ENCODE measurements at places on chromosomes 6 and 20.

GRCh38 chr20:40915756-40916155 is 112.9 kb upstream of the TOP1 start:
- H3K4me1 ChIP-seq = no peaks in the 10 kb centered on the region
- H3K27ac ChIP-seq = no peak overlapping the region
- H3K27me3 ChIP-seq = peaks cover 6% of the 10 kb centered on the region
- H3K36me3 ChIP-seq = no peaks in the 10 kb centered on the region

- no peak overlapping the region for H3K27ac ChIP-seq
- DNase-seq = no peak
- H3K27me3 ChIP-seq = peaks cover 16% of the 10 kb centered on the region
- H3K4me3 ChIP-seq = no peak overlapping the region
- no peaks in the 10 kb centered on the region for H3K36me3 ChIP-seq
Measured at GRCh38 chr6:163349696-163350095, 64.8 kb upstream of the QKI start.

GRCh38 chr20:1456300-1456699 is 10.3 kb downstream of the NSFL1C start:
- H3K4me3 ChIP-seq = no peak overlapping the region
- H3K27me3 ChIP-seq = no peaks in the 10 kb centered on the region
- peaks cover 25% of the 10 kb centered on the region for H3K36me3 ChIP-seq
- peaks cover 12% of the 10 kb centered on the region for H3K4me1 ChIP-seq
- DNase-seq = no peak
- H3K27ac ChIP-seq = no peak overlapping the region

- H3K4me3 ChIP-seq = no peak overlapping the region
- H3K4me1 ChIP-seq = no peaks in the 10 kb centered on the region
- peaks cover 5% of the 10 kb centered on the region for H3K27me3 ChIP-seq
- no peak overlapping the region for H3K27ac ChIP-seq
- DNase-seq = no peak
- H3K36me3 ChIP-seq = no peaks in the 10 kb centered on the region
Measured at GRCh38 chr20:21251278-21251677, 51.9 kb upstream of the XRN2 start.

DNA sequence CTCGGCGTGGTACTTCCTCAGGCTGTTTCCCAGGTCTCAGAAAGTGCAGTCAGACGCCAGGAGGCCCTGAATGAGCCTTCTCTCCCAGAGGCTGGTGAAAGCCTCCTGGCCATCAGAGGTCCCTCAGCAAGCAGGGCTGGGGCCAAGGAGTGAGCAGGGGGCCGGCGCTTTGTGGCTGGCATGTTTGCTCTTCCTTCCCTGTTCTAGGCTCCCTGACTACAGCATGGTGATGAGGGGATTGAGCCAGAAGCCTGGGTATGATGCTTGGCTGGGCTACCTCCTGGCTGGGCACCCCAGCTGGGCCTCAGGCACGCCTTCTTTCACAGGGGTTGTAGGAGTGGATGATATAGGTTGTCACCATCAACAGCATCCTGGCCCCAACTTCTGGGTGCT is 11.7 kb upstream of the DNAJC5 start:
- no peaks in the 10 kb centered on the region for H3K27me3 ChIP-seq
- peaks cover 2% of the 10 kb centered on the region for H3K4me1 ChIP-seq
- peaks cover 3% of the 10 kb centered on the region for H3K36me3 ChIP-seq
- H3K27ac ChIP-seq = no peak overlapping the region
- DNase-seq = no peak

- no peaks in the 10 kb centered on the region for H3K36me3 ChIP-seq
- H3K4me1 ChIP-seq = peaks cover 6% of the 10 kb centered on the region
- H3K27ac ChIP-seq = no peak overlapping the region
- no peak for DNase-seq
- H3K27me3 ChIP-seq = no peaks in the 10 kb centered on the region
- no peak overlapping the region for H3K4me3 ChIP-seq
Measured at GRCh38 chr20:52049001-52049731, 142.4 kb downstream of the ZFP64 start.

GRCh38 chr20:58645412-58645968 is 5.6 kb upstream of the STX16 start:
- H3K4me1 ChIP-seq = peaks cover 10% of the 10 kb centered on the region
- H3K27me3 ChIP-seq = peaks cover 27% of the 10 kb centered on the region
- DNase-seq = no peak
- H3K36me3 ChIP-seq = peaks cover 6% of the 10 kb centered on the region
- H3K4me3 ChIP-seq = no peak overlapping the region

DNA sequence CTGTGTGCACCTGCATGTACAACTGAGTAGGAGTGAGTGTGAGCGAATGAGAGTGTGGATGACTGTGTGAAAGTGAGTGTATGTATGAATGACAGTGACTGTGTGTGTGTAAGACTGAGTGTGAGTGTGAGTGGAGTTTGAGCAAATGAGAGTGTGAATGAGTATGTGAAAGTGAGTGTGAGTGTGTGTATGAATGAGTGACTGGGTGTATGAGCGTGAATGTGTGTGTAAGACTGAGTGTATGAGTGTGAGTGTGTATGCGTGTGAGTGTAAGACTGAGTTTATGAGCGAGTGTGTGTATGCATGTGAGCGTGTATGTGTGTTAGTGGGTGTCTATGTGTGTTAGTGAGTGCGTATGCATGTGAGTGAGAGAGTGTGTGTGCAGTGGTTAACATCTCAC is 220.8 kb downstream of the QKI start:
- no peak for DNase-seq
- H3K4me1 ChIP-seq = no peaks in the 10 kb centered on the region
- no peak overlapping the region for H3K4me3 ChIP-seq
- H3K36me3 ChIP-seq = no peaks in the 10 kb centered on the region
- peaks cover 21% of the 10 kb centered on the region for H3K27me3 ChIP-seq

- no peak for DNase-seq
- no peak overlapping the region for H3K27ac ChIP-seq
- peaks cover 11% of the 10 kb centered on the region for H3K4me1 ChIP-seq
- H3K4me3 ChIP-seq = no peak overlapping the region
- H3K36me3 ChIP-seq = peaks cover 4% of the 10 kb centered on the region
Measured at GRCh38 chr6:125942672-125943527, 13.7 kb upstream of the HINT3 start.

GRCh38 chr20:38275815-38276550 is 15.4 kb upstream of the KIAA1755 start:
- DNase-seq = no peak
- no peaks in the 10 kb centered on the region for H3K4me1 ChIP-seq
- no peak overlapping the region for H3K4me3 ChIP-seq
- H3K27ac ChIP-seq = no peak overlapping the region
- peaks cover 13% of the 10 kb centered on the region for H3K27me3 ChIP-seq

DNA sequence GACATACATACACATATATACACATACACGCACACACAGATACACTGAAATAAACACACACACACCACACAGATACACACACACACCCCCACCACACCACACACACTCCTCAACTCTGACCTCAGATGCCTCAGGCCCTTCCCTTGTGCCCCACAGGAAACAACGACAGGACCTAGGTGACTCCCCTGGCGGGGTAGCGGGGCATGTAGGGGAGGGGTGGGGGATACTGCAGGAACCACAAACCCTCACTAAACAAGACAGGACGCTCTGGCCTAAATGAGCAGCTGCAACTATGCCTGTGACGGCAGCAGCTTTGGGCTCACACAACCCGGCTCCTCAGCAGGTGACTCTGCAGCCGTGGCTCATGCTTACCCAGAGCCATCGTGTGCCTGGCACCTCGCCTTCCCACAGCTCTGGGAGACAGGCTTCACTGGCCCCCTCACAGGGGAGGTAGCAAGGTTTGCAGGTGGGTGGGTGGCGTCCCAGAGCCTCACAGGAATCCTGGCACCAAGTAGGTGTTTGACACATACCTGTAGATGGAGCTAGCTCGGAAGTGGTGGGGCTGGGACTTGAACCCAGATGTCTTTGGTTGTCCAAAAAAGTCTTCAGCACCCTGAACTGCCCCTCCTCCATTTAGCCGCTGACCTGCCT is 100.8 kb downstream of the GRM4 start:
- peaks cover 21% of the 10 kb centered on the region for H3K4me1 ChIP-seq
- peaks cover 5% of the 10 kb centered on the region for H3K36me3 ChIP-seq
- no peak overlapping the region for H3K27ac ChIP-seq
- H3K27me3 ChIP-seq = peaks cover 22% of the 10 kb centered on the region
- H3K4me3 ChIP-seq = peak overlapping the region; percentile 5
- DNase-seq = no peak

DNA sequence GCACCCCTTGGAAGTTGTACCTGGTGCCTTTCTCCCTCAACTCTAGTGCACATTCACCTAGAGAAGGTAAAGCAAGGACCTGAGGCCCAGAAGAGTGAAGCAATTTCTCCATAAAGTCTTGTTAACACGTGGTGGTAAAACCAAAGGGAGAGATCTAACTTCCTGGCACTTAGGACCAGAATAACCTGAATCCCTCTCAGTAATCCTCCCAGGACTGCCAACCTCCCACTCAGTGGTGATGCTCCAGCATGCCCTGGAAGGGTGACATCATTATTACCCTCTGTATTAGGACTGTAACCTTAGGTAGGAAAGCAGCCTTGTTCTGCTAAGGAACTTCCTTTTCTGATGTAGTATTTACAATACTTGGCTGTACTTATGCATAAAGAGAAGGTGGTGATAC is 330.6 kb upstream of the MARCKS start:
- no peak overlapping the region for H3K4me3 ChIP-seq
- no peak for DNase-seq

DNA sequence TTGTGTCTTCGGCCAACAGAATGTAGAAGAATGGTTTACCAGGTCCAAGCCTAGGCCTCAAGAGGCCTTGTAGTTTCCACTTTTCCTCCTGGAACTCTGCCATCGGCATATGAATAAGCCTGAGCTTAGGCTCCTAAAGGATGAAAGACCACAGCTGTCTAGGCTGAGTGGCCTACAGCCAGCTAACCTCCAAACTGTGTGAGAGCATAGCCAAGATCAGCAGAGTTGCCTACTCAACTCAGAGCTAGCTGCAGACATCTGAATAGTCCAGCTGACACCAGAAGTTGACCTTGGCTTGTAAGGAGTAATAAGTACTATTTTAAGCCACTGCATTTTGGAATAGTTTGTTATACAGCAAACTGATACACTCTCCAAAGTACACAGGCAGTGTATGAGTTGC is 52.6 kb upstream of the SMIM29 start:
- no peak for DNase-seq
- H3K27ac ChIP-seq = no peak overlapping the region

DNA sequence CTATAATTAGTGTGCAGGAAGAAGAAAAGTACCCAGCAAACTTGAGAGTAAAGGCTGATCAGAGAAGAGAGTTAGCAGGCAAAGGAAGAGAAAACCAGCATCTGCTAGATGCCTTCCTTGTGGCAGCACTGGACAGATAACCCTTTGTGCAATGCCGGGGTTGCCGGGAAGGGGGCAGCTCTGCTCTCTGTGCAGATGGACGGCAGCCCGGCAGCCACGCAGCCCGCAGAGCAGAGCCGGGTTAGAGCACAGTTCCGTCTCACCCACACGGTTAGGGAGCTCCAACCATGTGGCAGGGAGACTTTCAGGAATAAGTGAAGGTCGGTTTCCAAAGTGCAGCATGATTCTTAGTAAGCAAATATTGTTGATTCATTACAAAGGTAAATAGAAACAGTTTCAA is 80.0 kb upstream of the RPS6KA2 start:
- peaks cover 4% of the 10 kb centered on the region for H3K36me3 ChIP-seq
- H3K4me1 ChIP-seq = peaks cover 8% of the 10 kb centered on the region
- peaks cover 25% of the 10 kb centered on the region for H3K27me3 ChIP-seq
- H3K4me3 ChIP-seq = no peak overlapping the region

DNA sequence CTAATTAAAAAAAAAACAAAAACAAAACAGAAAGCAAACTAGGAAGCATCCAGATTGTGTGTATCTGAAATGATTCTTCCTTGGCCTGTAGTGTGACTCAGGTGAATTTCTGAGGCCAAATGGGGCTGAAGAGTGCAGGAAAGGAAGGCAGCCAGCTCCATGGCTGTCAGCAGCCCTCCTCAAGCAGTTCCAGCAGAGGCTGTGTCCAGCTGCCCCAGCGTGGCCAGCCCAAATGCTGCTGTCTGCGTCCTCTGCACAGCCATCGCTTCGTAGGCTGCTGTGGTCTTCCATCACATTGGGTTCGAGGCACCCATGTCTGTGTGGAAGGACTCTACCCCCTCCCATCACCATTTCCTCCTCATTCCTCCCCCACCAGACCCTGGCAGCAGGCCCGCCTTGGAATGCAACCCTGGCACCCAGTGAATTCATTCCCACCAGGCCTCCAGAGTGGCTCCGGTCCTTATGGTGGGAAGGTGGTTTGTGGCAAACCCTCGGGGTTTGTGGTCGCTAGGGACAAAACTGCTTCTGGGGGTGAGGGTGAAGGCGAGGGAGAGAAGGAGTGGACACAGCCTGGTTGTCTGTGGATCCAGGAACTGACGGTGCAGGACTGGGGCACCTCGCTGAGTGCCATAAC is 81.5 kb downstream of the MYLK4 start:
- peaks cover 37% of the 10 kb centered on the region for H3K27me3 ChIP-seq
- peaks cover 4% of the 10 kb centered on the region for H3K4me1 ChIP-seq
- peaks cover 10% of the 10 kb centered on the region for H3K36me3 ChIP-seq
- DNase-seq = no peak
- H3K4me3 ChIP-seq = no peak overlapping the region

DNA sequence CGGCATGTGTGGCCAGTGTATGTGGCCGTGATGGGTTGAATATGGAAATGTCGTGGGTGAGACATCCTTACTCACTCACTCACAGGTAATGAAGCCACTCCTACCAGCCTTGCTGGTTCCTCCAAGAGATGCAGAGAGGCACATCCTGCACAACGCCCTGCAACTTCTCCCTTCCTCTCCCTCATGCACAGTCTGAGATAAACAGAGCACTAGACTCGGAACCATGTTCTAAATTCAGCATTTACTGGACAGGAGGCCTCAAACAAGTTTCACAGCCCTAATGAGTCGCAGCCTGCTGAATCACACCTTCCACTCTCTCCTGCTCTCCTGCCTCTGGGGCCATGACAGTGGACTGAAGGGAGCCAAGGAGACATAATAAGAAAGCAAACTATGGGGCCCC is 91.2 kb downstream of the ISM1 start:
- no peaks in the 10 kb centered on the region for H3K27me3 ChIP-seq
- no peak for DNase-seq
- H3K4me3 ChIP-seq = no peak overlapping the region

GRCh38 chr6:131739136-131739535 is 28.3 kb upstream of the CTAGE9 start:
- no peak for DNase-seq
- no peak overlapping the region for H3K4me3 ChIP-seq
- H3K4me1 ChIP-seq = no peaks in the 10 kb centered on the region
- H3K36me3 ChIP-seq = no peaks in the 10 kb centered on the region

DNA sequence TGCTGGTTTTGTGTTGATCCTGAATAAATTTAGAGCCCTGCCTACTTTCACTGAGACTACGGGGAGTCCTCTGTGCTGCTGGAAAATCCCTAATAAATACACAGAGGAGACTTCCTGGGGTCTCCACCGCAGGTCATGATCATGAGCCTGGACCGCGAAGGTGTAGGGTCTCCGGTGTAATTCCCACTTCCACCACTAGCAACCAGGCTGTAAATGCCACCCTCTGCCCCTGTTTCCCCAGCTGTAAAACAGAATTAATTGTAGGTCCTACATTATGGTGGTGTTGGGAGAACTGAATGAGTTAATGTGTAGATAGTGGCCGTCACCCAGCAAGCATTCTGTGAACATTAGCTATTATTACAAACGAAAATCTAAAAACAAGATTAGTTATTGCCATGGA is 191.6 kb upstream of the THBS2 start:
- DNase-seq = no peak
- no peak overlapping the region for H3K27ac ChIP-seq
- H3K36me3 ChIP-seq = no peaks in the 10 kb centered on the region
- no peaks in the 10 kb centered on the region for H3K4me1 ChIP-seq
- peaks cover 46% of the 10 kb centered on the region for H3K27me3 ChIP-seq

GRCh38 chr6:146489468-146490151 is 54.0 kb upstream of the RAB32 start:
- H3K27me3 ChIP-seq = peaks cover 16% of the 10 kb centered on the region
- DNase-seq = no peak
- no peak overlapping the region for H3K27ac ChIP-seq
- no peaks in the 10 kb centered on the region for H3K4me1 ChIP-seq
- H3K4me3 ChIP-seq = no peak overlapping the region
